ENCODE measurements at places on chromosomes 1 and 21. TPM values are rescaled to one million over a fixed set of nuclear protein-coding genes. Genes with fewer than 3 reads are reported as not detected.

Gene MR1
- total RNA-seq, result 5.8 TPM

Gene TBX15
- total RNA-seq, result 0.40 TPM

Gene ABCG1
- total RNA-seq, result 48.5 TPM

Gene KCNT2
- total RNA-seq, result 0.18 TPM

Gene PDE4B
- total RNA-seq, result 2.1 TPM

DNA sequence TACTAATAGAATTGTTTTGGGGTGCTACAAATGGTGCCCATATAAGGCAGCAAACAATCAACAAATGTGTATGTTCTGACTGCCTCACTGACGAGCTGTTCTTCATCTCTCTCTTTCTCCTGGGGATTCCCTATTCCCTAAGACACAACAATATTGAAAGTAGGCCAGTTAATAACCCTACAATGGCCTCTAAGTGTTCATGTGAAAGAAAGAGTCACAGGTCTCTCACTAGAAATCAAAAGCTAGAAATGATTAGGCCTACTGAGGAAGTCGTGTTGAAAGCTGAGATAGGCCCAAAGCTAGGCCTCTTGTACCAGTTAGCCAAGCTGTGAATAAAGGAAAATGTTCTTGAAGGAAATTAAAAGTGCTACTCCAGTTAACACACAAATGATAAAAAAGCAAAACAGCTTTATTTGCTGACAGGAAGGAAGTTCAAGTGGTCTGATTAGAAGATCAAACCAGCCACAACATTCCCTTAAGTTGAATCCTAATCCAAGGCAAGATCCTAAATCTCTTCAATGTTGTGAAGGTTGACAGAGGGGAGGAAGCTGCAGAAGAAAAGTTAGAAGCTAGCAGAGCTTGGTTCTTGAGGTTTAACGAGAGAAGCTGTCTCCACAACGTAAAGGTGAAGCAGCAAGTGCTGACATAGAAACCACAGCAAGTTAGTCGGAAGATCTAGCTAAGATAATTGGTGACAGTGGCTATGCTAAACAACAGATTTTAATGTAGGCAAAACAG is 26.3 kb downstream of the ATP2B4 start:
- peaks cover 57% of the 10 kb centered on the region for H3K4me1 ChIP-seq
- peak overlapping the region; percentile 15 for H3K27ac ChIP-seq
- H3K27me3 ChIP-seq, result no peaks in the 10 kb centered on the region
- no peaks in the 10 kb centered on the region for H3K36me3 ChIP-seq

GRCh38 chr1:90959352-90960206 is 62.3 kb downstream of the ZNF644 start:
- H3K27me3 ChIP-seq, result no peaks in the 10 kb centered on the region
- H3K36me3 ChIP-seq, result no peaks in the 10 kb centered on the region
- H3K27ac ChIP-seq, result no peak overlapping the region
- no peak for DNase-seq

DNA sequence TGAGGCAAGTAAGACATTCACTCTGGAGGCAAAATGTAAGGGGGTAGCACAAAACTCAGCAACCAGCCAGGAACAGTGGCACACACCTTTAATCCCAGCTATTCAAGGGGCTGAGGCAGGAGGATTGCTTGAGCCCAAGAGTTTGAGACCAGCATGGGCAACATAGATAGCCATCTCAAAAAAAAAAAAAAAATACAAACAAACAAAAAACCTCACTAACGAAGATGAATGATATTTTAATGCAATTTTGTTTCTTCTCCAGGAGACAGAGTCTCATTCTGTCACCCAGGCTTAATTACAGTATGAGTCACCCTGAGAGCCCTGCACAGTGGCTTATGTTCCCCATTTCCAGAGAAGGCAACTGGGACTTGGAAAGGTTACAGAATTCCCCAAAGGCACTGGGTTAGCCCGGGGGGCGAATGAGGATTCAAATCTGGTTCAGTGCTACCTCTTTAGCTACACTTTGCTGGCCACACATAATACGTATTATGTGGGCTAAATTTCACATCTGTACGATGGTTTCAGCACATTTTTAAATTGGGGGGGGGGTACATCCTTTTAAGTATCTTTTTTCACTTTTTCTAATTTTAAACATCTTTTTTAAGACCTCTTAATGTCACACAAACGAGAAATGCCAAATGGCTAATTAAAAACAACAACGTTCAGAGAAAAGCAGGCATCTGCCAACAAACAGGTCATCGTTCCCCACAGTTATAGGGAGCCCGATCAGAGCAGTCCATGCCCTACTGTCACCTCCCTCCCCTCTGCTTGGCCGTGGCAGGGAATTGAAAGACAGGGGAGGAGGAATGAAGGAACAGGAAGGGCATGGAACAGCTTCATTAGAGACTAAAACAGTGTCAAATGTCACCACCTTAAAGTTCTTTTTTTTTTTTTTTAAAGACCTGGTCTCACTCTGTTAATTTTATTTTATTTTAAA is 3.5 kb downstream of the CELA2A start:
- no peak for DNase-seq
- H3K4me3 ChIP-seq, result no peak overlapping the region
- no peak overlapping the region for H3K27ac ChIP-seq
- H3K36me3 ChIP-seq, result no peaks in the 10 kb centered on the region

GRCh38 chr1:218430822-218431221 is 85.7 kb downstream of the TGFB2 start:
- H3K27me3 ChIP-seq, result no peaks in the 10 kb centered on the region
- H3K4me3 ChIP-seq, result no peak overlapping the region
- H3K36me3 ChIP-seq, result no peaks in the 10 kb centered on the region
- no peaks in the 10 kb centered on the region for H3K4me1 ChIP-seq
- no peak for DNase-seq
- no peak overlapping the region for H3K27ac ChIP-seq

GRCh38 chr1:104733866-104734265 is 984.2 kb downstream of the AMY1C start:
- DNase-seq, result no peak
- H3K36me3 ChIP-seq, result no peaks in the 10 kb centered on the region

- peaks cover 8% of the 10 kb centered on the region for H3K4me1 ChIP-seq
- no peak overlapping the region for H3K4me3 ChIP-seq
- no peaks in the 10 kb centered on the region for H3K27me3 ChIP-seq
- H3K36me3 ChIP-seq, result no peaks in the 10 kb centered on the region
These were observed 9.7 kb upstream of the CAMK2N1 start for GRCh38 chr1:20495661-20496060.

- no peak for DNase-seq
- no peaks in the 10 kb centered on the region for H3K4me1 ChIP-seq
- no peak overlapping the region for H3K27ac ChIP-seq
- no peaks in the 10 kb centered on the region for H3K27me3 ChIP-seq
These were observed 26.8 kb downstream of the SESN2 start for GRCh38 chr1:28286111-28286510.

GRCh38 chr1:21302747-21303715 is 12.8 kb upstream of the ECE1 start:
- peaks cover 8% of the 10 kb centered on the region for H3K4me1 ChIP-seq
- H3K4me3 ChIP-seq, result no peak overlapping the region
- H3K27ac ChIP-seq, result peak overlapping the region; percentile 12
- H3K36me3 ChIP-seq, result no peaks in the 10 kb centered on the region
- DNase-seq, result no peak
- H3K27me3 ChIP-seq, result no peaks in the 10 kb centered on the region

DNA sequence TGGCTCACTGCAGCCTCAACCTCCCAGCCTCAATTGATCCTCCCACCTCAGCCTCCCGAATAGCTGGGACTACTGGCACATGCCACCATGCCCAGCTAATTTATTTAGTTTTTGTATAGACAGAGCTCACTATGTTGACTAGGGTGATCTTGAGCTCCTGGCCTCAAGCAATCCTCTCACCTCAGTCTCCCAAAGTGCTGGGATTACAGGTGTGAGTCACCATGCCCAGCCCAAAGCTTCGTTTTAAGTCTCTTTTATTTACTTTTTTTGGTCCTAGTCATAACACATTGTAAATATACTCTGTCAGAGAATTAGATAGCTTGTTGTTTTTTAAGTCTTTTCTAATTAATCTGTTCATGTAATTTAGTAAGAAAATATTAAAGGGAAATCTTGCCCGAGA is 42.8 kb downstream of the KCNK1 start:
- no peaks in the 10 kb centered on the region for H3K36me3 ChIP-seq
- no peaks in the 10 kb centered on the region for H3K4me1 ChIP-seq
- no peak overlapping the region for H3K4me3 ChIP-seq

DNA sequence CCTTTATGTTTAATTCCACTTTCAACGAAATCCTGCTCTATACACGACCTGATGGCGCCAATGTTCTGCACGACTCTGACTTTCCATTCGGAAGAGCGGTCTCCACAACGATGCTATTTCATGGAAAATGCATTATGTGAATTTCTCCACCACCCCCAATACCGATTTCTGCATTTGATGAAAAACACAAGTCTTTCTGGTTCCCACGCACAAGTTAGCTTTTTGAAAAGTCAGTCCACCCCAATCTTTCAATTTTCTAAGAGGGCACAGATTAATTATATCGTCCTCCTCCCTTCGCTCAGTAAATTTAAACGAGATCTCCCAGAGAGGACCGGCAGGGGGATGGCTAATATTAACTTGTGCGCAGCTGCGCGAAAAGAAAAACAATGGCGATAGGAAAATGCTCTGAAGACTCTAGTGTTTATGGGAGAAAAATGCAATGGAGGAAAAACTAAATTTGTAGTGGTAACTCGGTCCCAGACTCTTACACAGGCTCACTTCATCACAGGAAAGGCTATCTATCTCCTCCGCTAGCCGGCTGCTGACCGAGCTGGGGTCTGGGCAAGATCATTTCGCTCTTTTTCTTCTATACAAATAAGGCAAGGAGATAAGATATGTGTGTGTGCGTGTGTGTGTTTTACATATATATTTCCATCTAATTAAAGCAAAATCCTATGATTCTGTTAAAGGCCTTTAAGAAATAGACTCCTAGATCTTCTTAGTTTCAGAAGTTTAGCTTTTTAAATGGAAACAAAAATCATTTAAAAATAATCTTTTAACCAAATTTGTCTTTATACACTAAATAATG is 1.2 kb upstream of the LHX8 start:
- H3K4me1 ChIP-seq, result no peaks in the 10 kb centered on the region
- H3K27ac ChIP-seq, result no peak overlapping the region
- peaks cover 57% of the 10 kb centered on the region for H3K27me3 ChIP-seq
- H3K4me3 ChIP-seq, result no peak overlapping the region
- no peak for DNase-seq
- H3K36me3 ChIP-seq, result no peaks in the 10 kb centered on the region

- peaks cover 4% of the 10 kb centered on the region for H3K4me1 ChIP-seq
- no peak for DNase-seq
These were observed 2.4 kb upstream of the CTPS1 start for GRCh38 chr1:40976952-40977690.

DNA sequence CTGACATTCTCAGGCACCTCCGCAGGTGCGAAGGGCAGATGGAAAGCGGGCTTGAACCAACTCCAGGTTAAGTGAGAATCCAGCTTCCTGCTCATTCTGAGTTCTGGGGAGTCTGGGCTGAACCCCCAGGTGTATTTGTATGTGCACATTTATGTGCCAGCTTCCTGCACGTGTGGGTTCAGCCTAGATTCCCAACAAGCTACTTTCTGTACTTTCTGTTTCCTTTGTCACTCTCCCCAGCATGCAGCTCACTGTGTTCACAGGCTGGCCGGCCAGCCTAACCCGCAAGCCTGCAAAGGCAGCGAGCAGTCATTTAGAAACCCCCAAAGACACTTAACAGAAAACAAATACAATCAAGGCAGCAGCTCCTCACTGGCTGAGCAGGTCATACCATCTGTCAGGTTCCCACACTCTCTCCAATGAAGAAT is 1.3 kb upstream of the IL19 start:
- DNase-seq, result peak; percentile 67

Data from Peyer's patch (tissue), 4 donors.